M059J (cell line): ENCODE measurements at places on chromosomes 16 and 17. TPM values are rescaled to one million over a fixed set of nuclear protein-coding genes. Genes with fewer than 3 reads are reported as not detected.

GRCh38 chr17:7789131-7789530 is 44.9 kb upstream of the KDM6B start:
- DNase-seq = no peak

- peak; percentile 60 for DNase-seq
Observed at GRCh38 chr17:3885970-3886369, 6.9 kb downstream of the CAMKK1 start.

DNA sequence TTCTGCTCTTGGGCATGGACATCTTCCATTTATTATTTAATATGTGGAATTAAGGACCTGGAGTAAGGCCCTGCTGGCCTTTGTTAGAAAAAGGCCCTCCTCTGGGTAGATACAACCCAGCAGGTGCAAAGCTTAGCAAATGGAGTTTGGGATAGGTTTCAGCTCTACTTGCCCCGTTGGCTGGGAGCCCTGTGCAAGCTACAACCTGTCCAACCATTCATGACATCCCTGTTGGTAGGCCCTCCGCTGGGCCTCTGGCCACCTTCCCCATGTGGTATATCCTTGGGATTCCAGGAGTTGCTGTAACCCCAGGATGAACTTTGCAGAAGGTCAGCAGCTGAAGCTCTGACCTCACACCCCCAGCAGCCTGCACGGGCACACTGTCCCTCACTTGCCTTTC is 6.4 kb downstream of the NGFR start:
- DNase-seq = no peak

GRCh38 chr16:66133643-66134338 is 232.7 kb upstream of the CDH5 start:
- no peak for DNase-seq

DNA sequence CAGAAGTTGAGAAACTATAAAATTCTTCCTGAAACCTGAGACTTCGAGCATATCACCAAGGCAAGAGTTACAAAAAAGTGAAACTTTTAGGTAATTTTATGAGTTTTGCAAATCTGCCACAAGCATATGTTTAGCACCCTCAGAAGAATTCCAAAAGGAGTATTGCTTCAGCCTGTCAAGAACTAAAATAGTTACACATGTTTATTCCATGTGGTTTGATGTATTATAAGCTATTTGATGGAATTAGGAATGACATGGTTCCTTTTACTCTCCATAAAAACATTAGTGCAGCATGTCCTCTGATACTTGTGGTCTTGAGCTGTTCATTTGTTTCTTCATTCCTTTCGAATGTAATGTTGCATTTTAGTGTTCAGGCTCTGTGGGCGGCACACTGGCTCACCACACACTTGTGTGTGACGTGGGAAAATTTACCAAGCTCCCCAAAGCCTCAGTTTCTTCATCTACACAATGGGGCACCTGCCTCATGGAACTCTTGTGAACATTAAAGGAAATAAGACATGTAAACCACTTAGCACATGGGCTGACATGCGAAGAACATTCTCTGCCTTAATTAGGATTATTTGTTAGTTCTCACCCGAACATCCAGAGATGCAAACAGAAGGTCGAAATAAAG is 204.2 kb upstream of the FOXF1 start:
- DNase-seq = peak; percentile 38

- DNase-seq = no peak
Observed at GRCh38 chr17:43416998-43417890, 18.5 kb downstream of the ARL4D start.

DNA sequence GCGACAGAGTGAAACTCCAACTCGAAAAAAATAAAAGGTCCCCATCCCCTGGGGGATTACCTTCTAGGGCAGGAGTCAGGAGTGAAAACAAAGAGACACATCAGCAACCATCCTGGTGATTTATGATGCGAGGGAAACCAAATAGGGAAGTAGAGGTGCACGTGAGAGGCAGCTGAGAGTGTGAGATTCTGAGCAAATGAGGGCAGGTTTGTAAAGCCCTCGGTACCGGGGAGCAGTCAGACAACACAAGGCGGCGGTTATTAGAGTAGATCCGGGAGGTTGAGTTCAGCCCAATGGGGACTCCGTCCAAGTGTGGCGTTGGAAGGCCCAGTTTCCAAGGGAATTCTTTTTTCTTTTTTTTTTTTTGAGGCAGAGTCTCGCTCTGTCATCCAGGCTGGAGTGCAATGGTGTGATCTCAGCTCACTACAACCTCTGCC is 7.4 kb upstream of the ARMC7 start:
- DNase-seq = no peak

ARHGAP27 gene
- 0.91 and 3.3 TPM in 2 replicates for total RNA-seq

SDR42E2 gene
- not detected in 2 replicates for total RNA-seq

DNA sequence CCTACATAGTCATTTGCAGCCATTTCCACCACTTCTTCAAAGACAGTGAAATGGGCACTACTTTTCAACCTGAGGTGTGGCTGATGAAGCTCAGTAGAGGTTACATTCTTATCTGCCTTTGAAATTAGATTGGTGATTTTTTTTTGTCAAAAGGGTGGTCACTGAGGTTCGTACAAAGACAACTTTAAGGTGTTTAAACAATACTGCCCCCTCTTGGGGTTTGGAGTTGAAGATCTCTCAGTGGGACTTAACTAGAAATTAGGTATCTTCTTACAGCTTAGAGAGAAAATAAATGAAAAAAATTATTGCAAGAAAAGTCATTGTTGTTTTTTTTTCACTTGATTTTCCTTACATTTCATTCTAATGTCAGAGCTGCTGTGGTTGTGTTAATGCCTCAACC is 713.2 kb downstream of the CDH11 start:
- DNase-seq = no peak

DNA sequence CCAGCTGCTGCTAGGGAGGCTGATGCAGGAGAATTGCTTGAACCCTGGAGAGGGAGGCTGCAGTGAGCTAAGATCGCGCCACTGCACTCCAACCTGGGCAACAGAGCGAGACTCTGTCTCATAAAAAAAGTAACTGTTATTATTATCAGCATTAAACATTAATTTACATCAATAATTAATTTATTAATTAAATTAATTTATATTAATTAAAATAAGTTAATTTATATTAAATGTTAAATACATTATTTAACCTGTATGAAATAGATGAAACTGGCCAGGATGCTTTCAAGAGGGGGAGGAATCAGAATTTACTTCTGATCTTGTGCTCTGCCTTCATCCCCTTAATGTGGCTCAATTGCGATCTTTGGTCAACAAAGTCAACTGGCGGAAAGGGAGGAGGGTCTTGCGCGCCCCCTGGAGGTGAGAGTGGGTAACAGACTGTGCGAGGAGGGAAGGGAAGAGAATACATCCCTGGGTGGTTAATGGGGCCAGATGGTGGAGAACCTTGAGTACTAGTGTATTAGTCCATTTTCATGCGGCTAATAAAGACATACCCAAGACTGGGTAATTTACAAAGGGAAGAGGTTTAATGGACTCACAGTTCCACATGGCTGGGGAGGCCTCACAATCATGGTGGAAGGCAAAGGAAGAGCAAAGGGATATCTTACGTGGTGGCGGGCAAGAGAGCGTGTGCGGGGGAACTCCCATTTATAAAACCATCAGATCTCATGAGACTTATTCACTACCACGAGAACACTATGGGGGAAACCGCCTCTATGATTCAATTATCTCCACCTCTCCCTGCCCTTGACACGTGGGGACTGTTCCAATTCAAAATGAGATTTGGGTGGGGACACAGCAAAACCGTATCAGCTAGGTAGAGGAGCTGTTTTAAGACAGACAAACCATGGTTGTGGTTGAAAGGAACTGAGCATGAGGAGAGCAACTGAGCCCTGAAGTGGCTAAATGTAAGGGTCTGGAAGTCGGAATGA is 15.7 kb upstream of the CPPED1 start:
- peak; percentile 59 for DNase-seq

DNA sequence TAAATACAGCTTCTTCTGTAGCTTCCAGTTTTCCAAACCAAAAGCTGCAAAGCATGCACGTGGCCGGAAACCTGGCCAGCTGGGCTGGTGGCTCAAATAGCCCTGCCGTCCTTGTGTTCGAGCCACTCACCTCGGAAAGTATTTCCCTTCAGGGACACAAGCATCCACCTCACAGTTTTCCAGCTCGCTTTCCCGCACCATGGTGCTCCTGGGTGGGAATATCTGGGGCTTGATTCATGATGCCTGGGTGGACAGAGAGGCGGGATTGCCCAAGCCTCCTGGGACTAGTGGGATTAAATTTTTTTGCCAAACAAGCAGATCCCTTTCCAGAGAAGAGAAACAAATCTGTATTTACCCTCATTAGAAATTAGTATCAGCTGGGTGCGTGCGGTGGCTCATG is 7.1 kb upstream of the MVD start:
- no peak for DNase-seq
